ENCODE measurements at places on chromosomes 3 and 15.

GRCh38 chr3:107265526-107265925, 111.7 kb upstream of the CCDC54 start:
- DNase-seq, result no peak

DNA sequence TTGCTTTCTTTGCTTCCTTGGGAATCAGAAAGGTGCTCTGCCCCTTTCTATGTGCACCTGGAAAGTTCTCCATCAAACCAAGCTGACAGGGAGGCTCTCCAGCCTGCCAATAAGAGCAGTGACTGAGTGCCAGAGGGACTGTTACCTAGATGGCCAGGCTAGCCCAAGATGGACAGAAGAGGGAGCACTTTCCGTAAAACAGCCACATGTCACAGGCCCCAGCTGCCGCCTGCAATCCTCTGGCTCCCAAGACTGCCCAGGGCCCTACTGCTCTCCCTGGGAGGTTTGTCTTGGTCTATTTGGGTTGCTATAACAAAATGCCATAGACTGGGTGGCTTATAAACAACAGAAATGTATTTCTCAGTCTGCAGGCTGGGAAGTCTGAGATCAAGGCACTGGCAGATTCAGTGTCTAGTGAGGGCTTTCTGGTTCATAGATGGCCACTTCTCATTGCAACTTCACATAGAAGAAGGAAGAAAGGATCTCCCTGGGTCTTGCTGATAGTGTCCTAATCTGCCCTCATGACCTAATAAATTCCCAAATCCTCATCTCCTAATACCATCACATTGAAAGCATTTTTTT, 72.3 kb downstream of the TAMM41 start:
- no peak for DNase-seq

DNA sequence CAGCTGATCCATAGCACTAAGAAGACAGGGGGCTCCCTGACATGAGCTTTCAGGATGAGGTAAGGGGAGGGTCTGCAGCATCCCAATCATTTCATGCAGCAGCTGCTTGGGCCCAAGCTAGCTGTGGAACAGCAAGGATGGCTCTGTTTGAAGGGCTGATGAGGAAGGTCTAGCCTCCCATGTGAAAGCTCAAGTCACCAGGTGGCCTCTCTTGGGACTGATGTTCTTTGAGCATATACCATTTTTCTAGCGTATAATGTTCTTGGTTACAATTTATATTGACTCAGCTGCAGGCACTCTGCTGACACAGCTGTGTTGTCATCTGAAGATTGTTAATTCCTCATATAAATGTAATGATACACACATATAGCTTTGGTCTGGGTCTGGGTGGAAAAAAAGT, 87.0 kb downstream of the CD200R1L start:
- DNase-seq, result no peak

- no peak for DNase-seq
Measured at GRCh38 chr3:78785004-78785403, 982.8 kb downstream of the ROBO1 start.

DNA sequence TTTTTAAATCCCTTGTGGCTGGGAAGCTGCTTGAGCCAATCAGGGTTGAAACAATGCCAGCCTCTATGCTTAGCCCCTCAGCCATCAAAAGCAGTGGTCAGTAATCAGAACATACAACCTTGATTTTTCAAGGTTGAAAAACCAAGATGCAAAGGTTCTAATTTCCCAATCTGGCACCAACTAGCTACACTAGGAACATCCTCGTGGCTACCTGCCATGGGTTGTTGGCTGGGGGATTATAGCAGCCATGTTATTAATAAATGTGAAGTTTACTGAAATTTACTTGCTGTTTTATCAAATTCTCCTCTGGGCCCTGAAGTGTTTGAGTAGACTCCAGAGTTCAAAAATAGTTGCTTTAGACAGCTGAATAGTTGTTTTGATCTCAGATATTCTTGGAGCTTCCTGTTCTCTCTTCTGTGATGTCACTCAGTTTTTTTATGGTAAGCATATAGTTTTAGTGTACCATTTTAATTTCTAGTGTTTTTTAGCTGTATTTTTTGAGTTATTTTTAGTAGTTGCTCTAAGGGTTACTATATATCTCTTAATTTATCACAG, 31.9 kb downstream of the PCCB start:
- DNase-seq, result no peak

- DNase-seq, result no peak
Measured at GRCh38 chr3:194730365-194730764, 44.7 kb downstream of the FAM43A start.

DNA sequence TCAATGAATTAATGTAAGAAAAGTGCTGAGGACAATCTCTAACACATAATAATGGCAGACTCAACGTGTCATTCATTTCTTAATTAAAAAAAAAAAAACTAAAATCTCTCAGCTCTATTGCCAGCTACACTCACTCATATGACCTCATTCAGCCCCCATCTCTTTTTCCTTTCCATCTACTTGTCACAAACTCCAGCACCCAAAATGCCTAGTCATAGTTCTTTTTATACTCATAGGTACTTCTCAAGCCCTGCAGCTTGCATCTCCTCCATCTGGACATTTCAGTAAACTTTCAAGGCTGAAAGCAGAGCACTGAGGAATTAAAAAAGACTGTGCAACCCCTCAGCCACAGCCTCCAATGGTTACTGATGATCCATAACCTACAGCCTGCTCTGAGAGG, 109.8 kb downstream of the PLCH1 start:
- no peak for DNase-seq

- no peak for DNase-seq
Measured at GRCh38 chr3:195160257-195160898, 110.6 kb downstream of the XXYLT1 start.

Measured in skeletal muscle cell (primary cell).